T-helper 2 cell (primary cell): ENCODE measurements at places on chromosomes 5 and 9.

GRCh38 chr9:107675351-107676259 lies 186.0 kb upstream of the KLF4 start:
- no peak for DNase-seq

DNA sequence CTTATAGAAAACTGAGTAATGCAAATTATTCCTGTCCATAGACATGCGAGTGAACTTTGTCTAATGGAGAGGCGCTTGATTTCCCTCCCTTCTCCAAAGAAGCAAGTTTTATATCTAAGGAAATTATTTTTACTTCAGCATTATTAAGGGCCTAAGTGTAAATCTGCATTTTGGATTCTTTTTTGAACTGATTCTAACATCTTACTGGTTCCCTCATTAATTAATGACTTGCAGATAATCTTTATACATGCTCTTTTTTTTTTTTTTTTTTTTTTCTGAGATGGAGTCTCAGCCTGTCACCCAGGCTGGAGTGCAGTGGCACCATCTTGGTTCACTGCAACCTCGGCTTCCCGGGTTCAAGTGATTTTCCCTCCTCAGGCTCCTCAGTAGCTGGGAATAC lies 209.5 kb downstream of the TLE4 start:
- no peak for DNase-seq

GRCh38 chr5:138985683-138986082 lies 110.5 kb upstream of the LRRTM2 start:
- no peak for DNase-seq

- no peak for DNase-seq
Observed at GRCh38 chr5:102313912-102314311, 17.8 kb upstream of the SLCO4C1 start.

DNA sequence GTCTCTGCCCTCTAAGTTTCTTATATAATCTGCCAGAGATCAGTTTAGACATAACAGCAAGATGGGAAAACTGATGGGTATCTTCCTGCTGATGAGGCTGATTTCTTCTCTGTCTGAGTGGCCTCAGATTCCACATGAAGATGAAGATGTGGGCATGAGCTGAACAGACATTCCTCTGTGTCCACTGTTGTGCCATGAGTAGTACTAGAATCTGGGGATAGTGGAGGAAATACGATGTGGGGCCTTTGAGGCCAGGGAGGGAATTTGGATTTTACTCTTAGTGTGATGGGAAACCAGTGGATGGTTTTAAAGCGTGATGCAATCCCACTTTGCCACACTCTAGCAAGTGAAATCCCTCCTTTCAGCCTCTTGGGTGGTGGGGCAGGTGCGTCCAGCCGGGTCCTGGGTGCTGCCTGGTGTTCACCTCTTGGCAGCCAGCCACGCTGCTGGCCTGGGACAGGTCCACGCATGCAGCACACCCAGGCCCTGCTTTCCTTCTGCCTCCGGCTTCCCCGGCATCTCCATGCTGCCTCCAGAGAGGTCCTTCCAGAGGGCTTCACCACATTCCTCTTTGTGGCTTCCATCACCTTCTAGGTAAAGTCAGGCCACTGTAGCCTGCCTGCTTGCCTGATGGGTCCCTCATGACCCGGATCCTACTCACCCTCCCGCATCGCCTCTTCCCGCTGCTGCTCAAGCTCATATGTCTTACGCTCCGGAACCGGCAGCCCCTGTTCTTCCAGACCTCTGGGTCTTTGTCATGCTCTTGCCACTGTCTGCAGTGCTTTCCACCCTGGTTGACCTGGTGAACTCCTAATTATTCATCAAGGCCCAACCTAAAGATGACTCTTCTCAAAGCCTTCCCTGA lies 28.1 kb upstream of the SH3PXD2B start:
- no peak for DNase-seq

DNA sequence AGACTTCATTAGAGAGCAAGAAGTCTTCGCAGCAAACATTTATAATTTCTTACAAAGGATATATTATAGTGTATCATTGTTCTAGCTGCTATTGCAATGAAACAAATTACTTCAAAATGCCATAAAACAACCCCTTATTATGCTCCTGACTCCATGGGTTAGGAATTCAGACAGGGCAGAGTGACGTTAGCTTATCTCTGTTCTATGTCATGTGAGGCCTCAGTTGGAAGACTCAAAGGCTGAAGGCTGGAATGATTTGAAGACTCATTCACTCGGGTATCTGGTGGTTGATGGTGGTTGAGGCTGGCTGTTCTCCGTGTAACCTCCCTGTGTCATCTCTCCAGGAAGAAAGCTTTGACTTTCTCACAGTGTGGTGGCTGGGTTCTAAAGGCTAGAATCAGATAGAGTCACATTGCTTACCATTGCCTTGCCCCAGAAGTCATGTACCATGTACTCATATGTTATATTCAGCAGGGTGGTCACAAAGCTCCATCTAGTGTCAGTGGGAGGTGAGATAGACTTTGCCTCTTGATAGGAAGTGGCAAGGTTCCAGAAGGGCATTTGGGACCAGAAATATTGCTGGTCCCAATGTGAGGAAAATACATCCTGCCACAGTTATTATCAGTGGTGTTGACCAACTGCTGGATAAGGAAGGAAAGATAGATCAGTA lies 226.9 kb downstream of the TMEM38B start:
- no peak for DNase-seq

DNA sequence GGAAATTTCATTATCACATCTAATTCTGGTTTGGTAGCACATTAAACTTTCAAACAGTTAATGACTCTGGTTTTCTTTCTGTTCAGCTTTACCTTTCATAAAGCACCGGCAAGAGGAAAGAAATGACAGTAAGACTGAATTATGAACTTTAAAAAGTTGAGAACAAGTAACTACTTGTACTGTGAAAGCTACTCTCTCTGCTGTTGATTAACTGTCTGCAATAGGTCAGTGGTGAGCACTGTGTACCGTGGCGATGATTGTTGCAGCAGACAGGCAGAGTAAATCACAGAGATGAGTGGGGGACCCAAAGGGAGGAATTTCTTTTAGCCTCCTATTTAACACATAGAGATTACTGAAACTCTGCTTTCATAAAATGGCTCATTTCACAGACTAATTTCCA lies 74.0 kb upstream of the MEF2C start:
- DNase-seq: no peak

GRCh38 chr9:11735391-11735790 lies 957.8 kb upstream of the TYRP1 start:
- DNase-seq: no peak

DNA sequence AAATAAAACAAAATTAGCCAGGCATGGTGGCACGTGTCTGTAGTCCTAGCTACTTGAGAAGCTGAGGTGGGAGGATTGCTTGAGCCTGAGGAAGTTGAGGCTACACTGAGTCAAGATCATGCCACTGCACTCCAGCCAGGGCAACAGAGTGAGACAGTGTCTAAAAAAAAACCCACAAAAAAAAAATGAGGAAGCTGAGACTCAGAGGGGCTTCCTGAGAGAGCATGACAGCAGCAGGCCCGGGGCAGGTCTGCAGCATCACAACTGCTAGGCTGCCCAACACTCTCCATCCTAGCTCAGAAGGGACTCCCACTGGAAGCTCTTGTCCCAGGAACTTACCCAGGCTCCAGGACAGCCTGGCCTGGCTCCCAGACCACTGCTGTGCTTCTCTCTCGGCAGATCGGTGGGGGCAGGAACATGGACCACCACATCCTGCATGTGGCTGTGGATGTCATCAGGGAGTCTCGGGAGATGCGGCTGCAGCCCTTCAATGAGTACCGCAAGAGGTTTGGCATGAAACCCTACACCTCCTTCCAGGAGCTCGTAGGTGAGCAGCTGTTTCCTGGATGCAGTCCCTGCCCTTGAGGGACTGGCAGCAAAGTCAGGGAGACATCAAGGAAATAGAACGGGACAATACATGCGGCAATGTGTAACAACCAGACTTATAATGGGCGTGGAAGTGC lies 19.1 kb downstream of the PTGS1 start:
- no peak for DNase-seq

DNA sequence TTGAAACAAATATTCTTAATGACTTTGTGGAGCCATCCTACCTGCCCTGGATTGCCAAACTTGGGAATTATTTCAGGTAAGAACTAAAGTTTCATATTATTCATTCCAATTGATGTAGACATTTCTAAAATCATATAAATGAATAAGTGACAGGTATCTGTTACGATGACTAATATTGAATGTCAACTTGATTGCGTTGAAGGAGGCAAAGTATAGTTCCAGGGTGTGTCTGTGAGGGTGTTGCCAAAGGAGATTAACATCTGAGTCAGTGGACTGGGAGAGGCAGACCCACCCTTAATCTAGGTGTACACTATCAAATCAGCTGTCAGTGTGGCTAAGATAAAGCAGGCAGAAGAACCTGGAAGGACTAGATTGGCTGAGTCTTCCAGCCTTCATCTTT lies 1688.4 kb upstream of the CDH9 start:
- no peak for DNase-seq

DNA sequence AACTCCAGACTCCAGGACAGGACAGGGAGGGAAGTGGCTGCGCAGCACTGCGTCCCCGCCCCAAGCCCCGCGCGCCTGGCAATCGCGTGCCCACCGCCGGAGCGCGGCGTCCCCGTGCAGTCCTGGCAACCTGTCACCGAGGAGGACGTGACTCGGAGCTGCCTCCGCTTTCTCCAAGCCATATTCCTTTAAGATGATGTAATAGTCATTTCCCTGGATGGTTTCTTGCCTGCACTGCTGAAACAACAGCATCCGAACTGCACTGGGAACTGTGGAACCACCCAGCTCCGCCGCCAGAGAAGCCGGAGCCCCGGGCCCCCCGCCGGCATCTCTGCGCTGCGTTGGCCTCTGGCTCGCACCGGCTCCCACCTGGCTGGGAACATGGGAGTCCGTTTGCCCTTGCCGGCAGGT lies 34.5 kb downstream of the KCTD16 start:
- DNase-seq: no peak

DNA sequence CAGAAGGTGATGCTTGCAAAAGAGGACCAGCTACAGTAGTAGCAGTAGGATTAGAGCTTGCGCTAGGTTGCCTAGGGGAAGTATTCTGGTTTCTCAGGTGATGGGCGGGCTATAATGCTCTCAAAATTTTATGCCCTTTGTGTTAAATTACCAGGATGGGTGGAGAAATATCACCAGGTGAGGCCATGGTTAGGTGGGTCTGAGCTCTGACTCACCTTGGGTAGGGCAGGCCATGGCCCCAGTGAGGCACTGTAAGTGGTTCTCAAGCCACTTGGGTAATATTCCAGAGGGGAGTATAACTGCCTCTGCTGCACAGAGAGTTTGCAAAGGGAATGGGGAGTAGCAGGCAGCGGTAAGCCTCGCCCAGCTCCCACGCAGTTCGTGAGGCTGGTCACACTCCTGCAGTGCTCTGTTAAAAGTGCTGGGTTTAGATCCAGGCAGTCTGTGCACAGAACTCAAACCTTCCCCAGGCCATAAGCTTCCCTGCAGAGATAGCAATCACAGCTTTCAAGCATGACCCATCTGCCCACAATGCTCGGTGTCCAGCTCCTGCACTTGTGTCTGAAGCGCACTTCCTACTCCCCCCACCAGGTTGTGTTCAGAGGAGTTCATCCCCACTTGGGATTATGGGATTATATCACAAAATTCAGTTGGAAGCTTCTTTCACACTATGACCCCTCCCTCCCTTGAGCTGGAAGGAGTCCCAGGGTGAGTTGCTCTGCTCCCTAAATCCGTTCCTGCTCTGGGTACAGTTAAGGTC lies 575.0 kb downstream of the CHSY3 start:
- DNase-seq: no peak

- no peak for DNase-seq
Observed at GRCh38 chr5:150080696-150081435, 5.5 kb downstream of the CSF1R start.

DNA sequence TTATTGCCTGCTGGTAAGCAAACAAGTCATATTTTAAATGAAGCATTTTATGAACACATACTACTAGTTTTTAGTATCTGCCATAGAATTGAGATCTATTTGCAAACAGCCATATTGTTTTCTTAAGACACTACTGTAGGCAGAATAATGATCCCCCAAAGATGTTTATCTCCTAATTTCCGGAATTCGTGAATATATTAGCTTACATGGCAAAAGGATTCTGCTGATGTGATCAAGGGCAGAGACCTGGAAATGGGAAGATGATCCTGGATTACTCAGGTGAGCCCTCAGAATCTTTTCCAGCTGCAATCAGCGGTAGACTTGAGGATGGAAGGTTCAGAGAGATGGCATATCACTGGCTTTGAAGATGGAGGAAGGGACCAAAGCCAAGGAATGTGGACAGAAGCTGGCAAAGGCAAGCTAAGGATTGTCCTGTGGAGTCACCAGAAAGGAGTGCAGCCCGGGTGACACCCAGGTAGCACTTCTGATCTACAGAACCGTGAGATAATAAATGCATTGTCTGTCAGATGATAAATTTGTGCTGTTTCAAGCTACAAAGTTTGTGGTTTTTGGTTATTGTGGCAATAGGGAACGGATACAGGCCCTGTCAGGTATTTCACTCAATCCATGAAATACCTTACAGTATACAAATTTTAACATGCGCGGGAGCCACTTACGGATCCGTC lies 1.0 kb upstream of the ERCC6L2 start:
- DNase-seq: no peak

DNA sequence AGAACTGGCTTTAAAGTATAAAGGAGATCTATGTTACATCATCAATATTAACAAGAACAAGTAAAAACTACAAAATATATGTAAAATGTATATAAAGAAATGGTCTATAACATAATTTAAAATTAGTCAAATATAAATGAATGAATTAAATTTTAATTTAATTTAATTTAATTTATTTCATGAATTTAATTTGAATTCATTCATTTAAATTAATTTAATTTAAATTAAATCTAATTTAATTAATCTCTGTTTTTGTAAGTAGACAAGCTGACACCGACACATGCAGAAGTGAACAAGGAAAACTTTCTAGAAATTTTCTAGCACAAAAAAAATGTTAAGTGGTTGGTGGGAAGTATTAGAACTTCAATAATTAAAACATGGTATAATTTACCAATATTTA lies 10.8 kb upstream of the PRDM9 start:
- DNase-seq: no peak

GRCh38 chr5:163509291-163509951 lies 4.0 kb downstream of the MAT2B start:
- no peak for DNase-seq

GRCh38 chr5:108543486-108543885 lies 161.6 kb upstream of the FBXL17 start:
- no peak for DNase-seq

DNA sequence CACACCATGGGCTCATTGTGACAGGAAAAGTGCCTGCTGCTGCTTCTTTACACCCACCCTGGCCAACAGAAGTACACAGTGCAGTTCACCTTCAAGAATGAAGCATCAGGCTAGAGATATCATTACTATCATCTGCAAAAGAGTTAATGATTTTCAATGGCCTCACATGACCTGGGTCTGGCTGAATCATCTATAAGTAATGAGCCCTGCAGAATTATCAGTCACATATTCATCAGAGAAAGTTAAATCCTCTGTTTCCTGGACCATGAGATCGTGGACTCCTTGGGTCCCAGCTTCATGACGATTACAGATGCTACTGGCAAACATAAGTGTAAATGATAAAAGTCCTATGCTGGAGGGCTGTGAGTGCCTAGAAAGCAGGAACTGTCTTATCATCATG lies 8.3 kb downstream of the BAG1 start:
- DNase-seq: no peak
